ENCODE measurements at places on chromosomes 7 and 10.

DNA sequence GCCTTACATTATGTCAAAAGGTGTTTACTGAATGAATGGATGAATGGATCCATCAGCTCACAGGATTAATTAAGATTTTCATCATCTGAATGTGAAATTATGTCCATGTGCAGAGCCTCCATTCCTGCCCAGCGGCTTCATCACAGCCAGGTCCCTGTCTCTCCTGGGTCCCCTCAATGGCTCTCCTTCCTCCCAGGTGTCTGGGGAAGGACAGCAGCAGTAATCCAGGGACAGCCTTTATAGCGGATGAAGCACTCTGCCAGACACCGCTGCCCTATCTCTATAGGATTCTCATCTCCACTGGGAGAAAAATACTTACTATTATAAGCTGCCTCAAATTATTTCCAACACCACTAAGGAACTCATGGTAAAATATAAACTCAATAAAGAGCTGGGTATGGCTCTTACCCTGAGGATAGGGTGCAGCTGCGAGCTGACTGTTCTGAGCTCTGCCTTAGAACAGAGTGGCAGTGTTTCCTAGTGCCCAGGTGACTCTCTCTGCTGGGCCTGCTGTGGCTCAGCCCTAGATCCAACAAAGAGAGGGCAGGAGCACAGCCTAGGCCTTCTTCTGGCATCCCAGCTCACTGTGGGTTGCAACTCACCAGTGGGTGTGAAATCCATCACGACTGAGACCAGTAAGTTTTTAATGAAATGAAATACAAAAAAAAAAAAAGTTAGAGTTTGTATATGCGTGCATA, 38.3 kb downstream of the GPRIN2 start:
- no peak for DNase-seq

DNA sequence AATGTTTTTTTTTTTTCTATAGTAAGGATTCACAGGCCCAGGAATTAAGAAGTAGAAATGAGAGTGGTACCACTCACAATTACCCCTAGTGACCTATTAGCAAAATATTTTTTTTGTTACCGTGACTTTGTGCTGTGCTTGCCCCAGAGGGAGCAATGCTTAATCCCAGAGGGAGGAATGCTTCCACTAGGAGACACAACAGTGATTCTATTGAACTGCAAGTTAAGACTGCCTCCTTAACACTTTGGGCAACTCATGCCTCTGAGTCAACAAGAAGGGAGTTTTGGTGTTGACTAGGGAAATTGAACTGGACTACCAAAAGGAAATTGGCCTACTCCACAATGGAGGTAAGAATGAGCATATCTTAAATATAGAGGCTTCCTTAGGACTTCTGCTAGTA, 17.2 kb upstream of the MEOX2 start:
- no peak for DNase-seq

GRCh38 chr7:98459529-98459928, 58.6 kb upstream of the BAIAP2L1 start:
- no peak for DNase-seq

- no peak for DNase-seq
Observed at GRCh38 chr7:37786741-37787569, 61.4 kb upstream of the NME8 start.

DNA sequence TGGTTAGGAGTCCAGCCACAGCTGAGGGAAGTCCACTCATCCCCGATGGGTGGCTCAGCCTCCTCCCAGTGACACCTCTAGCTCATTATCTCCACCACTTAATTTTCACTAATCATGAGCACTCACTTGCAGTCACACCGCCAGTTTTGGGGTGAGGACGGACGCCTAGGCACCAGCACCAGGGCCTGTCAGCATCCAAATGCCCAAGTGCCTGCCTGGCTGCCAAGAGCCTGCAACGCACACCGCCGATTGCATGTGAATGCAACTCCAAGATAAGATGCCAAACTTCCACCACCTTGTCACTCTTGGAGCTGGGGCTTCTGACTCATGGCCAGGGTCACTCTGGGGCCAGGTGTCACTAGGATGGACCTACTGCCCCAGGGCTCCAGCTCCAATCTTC, 24.4 kb upstream of the SMARCD3 start:
- DNase-seq: no peak

DNA sequence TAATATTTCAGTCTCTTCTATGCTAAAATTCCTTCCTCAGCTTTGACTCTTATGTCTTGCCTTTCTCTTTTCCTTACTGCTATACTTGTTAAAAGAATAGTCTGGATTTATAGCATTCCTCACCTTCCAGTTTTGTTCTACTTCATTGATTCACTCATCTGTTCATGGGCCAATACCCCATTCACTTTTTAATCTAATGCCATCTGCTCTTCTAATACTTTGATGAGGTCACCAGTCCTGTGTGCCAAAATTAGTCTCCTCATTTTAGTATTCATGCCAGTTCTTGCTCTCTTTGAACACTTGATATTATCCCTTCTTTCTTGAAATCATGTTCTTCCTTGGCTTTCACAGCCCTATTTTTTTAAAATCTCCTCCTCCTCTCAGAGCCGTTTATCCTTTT, 19.3 kb downstream of the STK17A start:
- DNase-seq: peak; percentile 98
